NCI-H1092 (cell line): ENCODE measurements at places on chromosomes 1 and 21.

GRCh38 chr21:34129039-34129891, 55.9 kb downstream of the MRPS6 start:
- peak; percentile 87 for DNase-seq

DNA sequence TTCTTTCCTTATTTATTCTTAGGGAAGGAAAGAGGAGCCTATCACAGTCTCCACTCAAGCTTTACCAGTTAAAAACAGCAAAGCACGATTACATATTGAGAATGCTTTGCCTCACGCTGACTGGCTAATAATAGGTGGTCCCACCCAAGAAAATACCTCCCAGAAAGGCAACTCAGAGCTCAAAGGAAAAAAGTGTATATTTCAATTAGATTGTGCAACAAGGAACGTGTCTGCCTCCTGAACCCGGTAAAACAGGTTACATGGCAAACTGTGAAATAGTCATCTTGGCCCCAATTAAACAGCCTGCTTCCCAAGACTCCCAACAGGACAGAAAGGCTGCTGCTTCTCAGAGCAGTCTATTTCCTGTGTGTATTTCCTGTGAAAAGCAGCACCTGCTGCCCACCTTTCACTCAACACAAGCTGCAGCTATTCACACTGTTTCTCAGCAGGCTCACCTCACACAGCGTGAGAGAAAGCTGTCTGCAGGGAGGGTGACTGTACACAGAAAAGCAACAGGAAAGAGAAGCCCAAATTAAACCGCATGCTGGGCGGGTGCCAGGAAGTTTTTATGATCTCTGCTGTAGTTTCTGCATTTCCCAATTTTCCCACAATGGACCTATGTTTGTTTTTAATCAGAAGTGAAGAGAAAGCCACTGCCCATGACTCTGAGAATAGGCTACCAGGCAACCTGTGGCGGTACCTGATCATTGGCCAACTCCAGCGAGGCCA, 44.0 kb downstream of the URB1 start:
- DNase-seq = no peak

DNA sequence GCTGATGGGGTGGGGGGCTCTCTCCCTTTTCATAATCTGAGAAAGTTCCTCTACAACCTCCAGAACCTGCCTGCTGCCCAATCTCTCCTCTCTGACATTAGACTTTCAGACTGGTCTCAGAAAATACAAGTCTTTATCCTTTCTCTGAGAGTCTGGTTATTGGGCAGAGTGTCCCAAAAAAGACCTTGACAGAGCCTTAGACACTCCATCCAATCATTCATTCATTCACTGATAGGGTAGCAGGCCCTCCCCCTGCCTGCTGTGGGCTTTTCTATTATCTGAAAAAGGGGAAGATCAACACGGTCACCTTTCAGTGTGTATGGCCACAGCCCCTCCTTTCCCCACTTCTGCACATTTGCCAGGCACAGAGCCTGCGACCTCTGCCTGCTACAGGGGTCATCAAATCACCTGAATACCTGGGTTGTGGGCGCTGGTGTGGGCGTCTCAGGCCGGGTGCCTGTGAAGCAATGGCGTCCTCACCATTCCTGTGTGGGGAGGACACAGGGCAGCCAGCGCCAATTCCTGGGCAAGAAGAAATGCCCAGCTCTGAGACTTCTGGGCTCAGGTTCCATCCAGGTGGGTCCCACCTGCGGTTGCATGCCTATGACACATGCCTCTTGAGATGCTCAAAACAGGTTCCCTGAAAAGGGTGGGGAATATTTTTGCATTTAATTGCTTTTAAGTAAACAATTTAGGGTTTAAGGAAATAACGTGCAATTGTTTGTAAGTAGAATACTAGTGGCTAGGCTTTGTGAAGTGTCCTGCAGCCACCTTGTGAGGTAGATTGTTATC, 52.8 kb downstream of the ELK4 start:
- DNase-seq = no peak

GRCh38 chr1:151991663-151992302, 1.9 kb downstream of the S100A10 start:
- no peak for DNase-seq

DNA sequence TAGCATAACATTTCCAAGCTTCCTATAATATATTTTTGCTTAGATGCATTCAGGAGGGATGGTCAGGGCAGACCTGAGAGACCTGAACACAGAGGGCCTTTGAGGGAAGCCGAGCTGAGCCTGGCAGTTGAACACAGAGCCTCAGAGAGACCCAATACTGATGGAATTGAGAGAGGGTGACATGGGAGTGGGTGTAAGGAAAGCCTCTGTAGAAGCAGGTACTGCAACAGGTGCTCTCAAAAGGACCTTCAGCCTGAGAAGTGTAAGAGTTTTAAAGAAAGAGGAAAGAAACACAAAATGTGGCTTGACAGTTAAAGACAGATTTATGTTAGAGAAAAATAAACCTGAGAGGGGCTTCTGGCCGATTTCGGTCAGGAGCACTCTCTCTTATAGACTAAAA, 73.9 kb upstream of the PGBD5 start:
- no peak for DNase-seq

- no peak for DNase-seq
These were observed 17.4 kb downstream of the KIAA0319L start for GRCh38 chr1:35539824-35540261.

DNA sequence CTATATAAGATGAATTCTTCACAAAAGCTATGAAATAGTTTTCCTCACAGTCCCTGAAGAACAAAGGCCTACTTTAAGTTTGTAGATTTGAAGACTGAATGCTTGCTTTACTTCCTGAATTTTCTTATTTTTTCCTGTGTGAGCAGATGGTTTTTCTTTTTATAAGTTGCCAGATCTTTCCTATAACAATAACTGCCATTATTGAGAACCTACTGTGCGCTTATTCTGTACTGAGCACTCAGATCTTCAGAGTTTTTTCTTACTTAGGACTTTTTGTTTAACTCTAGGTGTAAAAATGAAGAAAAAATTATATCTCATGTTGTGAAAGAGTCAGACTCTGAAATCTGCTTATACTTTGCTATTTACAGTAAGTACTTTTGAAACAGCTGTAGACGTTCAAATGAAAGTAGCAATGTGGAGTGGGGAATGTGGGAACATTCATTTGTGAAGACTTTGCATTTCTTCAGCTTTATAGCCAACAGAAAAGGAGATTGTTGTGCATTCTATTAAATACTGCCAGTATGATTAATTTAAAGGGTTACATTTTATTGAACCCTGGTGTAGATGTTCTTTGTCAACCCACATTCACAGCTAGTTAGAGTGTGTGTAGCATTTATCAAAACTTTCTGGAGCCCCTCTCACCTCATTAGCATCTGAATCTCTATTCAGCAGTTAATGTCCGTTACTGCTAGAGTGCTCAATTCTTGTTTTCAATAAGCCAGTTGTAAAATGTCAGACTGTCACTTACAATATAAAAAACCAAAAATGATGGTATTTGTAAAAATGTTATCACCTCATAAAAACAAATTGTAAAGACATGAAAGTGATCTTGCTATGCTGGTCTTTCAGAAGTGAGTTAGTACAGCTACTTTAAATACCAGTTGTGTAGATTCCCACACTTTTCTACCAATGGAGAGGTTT, 29.0 kb downstream of the NFIA start:
- DNase-seq = no peak
